ENCODE measurements at places on chromosomes 3 and 15.

DNA sequence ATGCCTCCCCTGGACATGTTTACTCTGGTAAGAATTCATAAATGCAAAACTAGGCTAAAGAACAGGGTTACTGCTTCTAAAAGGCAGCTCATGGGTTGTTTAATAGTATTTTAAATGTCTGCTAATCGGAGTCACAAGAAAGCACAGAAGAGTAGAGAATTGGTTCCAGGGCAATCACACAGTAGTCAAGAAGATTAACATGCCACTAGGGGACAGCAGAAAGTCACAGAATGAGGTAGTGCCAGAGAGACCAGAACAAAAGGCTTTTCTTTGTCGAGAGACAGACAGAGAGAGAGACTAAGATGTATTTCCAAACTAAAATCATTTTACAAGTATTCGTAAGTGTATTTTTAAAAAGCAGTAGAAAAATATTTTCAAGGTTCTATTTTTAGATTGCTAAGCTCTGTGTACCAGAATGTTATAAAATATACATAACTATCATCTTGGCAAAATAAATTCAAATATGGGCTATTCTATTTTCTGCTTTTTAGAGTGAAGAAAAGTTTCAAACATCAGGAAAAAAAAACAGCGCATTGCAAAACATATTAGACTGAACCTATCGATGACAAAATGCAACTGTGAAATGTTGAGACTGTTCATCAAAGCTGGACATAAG lies 78.3 kb upstream of the CDIN1 start:
- no peak for DNase-seq

- no peak for DNase-seq
These were observed 156.0 kb downstream of the CACNA1D start for GRCh38 chr3:53650424-53650823.

GRCh38 chr15:49627407-49627877 lies 6.6 kb downstream of the DTWD1 start:
- no peak for DNase-seq

DNA sequence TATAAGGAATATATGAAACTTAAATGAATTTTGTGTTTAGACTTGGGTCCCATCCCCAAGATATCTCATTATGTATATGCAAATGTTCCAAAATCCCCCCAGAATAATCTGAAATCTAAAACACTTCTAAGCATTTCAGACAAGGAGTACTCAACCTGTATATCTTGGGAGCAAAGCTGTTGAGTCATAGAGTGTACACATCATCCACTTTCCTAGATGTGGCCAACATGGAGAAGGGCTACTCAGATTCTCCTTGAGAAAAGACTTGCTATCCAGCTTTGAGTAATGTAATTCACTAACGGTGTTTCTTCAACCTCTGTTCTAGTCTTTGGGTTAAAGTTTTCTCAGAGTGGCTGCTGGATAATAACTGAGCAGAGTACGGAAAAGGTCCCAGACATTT lies 215.5 kb upstream of the POU1F1 start:
- no peak for DNase-seq

- no peak for DNase-seq
These were observed 111.7 kb upstream of the TP63 start for GRCh38 chr3:189519458-189519857.

DNA sequence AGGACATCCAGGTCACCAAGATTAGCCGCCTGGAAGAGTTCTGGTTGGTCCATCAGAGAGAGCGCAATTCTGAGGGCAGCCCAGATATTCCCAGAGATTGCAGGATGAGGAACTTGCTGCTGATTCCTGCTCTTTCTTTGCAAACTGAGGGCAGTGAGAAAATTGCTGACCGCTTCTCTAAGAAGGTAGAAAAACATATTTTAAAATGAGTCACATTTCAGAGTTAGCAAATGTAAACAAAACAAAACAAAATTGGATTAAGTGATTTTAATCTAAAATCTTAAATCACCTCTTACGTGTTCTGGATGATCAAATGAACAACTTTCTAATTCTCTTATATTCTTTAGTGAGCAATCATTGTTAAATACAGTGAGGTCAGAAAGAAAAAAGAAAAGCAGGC lies 149.0 kb downstream of the USP13 start:
- DNase-seq: no peak

GRCh38 chr15:70203981-70204560 lies 106.4 kb upstream of the TLE3 start:
- DNase-seq: no peak

DNA sequence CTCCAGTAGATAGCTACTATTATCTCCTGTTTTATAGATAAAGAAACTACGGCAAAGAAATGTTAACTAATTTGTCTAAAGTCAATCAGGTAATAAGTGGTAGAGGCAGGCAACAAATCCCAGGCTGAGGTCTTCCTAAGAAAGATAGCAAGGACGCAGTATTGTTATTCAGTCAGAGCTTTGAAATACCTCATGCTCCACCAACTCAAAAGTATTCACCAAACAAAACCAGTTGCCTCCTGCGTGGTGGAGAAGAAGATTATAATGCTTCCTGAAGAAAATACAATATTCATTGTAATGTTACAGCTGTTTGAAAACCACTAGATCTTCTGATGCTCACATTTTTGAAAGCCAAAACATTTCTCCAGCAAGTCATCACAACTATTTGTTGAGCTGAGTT lies 138.2 kb upstream of the CNTN4 start:
- no peak for DNase-seq

GRCh38 chr15:31360843-31361763 lies 34.5 kb downstream of the KLF13 start:
- DNase-seq: no peak

DNA sequence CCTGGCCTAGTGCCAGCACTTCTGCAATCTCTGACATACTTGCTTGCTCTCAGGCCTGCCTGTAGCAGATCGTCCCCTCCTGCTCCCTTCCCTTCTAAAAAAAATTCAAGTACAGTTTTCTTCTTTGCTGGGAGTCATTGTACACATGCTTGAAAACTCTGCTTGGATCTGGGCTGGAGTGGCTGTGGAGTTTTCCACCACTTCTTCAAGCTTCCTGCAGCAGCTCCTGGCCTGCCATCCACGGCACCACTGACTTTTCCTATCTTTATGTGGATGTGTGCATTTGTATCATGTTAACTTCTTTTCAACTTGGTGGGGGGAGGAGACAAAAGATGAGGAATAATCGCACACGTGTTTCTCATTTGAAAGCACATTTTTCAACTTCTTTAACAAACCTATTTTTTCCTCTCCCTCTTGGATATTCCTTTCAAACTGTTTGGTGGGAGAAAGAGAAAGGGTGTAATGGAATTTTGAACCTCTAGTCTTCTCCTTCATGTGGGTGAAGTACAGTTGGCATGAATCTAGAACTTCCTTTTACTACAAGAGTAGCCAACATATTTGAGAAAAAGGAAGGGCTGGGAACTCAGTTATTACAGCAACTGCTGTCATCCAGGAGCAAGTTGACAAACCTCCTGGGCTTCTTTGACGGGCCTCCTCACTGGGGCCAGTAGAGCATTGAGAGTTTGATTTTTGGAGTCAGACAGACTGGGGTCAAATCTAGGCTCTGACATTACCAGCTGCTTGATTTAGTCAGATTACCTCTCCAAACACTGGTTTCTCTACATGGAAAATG lies 61.2 kb upstream of the LRTM1 start:
- no peak for DNase-seq

GRCh38 chr3:105526360-105527111 lies 159.8 kb downstream of the ALCAM start:
- DNase-seq: no peak

DNA sequence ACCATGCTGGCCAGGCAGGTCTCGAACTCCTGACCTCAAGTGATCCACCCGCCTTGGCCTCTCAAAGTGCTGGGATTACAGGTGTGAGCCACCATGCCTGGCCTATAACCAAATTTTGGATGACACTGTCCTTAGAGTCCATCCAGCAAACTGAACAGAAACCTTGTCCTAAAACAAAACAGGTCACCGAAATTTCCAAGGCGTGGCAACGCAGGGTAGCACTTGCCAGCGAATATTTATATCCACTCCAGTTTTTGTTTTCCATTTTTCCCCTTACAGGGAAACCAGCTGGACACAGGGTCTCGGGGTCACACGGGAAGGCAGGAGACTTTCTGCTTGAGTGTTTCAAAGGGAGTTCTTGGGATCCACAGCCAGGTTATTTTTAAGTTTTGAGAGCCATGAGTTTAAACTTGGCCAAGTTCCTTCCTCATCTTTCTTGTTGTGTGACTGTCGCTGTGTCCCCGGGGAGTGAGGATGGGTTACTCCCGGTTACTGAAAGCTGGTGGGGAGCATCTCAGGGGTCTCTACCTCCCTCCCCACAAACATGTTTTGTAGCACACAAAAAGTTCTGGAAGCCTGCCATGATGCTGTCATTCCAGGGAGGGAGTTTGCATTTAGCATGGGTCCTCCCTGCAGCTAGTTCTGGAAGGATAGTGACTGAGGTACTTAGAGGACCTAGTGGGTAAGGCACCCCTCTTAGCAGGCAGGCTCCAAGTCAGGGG lies 12.6 kb downstream of the LIMD1 start:
- no peak for DNase-seq

DNA sequence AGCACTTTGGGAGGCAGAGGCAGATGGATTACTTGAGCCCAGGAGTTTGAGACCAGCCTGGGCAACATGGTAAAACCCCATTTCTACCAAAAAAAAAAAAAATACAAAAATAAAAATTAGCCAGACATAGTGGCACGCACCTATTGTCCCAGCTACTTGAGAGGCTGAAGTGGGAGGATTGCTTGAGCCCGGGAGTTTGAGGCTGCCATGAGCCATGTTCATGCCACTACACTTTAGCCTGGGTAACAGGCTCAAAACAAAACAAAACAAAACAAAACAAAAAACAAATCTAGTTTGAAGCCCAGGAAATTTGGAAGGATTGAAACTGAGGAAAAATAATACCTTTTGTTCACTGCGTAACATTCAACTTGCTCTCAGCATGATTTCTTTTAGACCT lies 16.6 kb downstream of the TMOD3 start:
- no peak for DNase-seq

DNA sequence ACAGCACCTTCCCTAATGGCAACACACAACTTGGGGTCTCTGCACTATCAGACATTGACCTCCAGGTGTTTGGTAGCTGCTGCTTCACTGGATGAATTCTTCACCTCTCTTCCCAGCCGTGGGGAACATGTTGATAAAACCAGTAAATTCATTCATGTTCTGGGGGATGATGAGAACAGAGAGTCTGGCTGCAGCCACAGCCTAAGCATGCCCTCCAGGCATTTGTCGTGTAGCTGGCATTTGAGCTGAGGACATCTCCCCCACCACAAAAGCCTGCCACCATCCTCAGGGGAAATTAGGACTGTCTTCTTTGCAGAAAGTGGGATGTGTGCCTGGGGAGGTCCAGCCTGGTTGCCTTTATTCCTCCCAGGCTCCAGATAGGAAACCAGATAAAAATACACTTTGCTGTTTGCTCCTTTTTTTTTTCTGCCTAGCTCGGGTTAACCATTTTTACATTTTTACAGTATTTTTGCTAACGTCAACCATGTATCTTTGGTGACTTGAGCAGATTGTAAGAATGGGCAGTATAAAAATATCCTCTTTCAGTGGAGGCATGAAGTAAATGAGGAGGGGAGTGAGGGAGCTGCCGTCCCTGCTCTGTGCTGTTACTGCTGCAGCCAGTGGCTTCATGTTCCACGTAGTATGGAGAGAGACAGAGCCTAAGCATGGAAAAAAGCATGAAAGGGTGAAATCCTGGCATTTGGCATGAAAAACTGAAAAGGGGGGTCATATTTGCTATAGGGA lies 444.0 kb downstream of the EPHB1 start:
- no peak for DNase-seq

DNA sequence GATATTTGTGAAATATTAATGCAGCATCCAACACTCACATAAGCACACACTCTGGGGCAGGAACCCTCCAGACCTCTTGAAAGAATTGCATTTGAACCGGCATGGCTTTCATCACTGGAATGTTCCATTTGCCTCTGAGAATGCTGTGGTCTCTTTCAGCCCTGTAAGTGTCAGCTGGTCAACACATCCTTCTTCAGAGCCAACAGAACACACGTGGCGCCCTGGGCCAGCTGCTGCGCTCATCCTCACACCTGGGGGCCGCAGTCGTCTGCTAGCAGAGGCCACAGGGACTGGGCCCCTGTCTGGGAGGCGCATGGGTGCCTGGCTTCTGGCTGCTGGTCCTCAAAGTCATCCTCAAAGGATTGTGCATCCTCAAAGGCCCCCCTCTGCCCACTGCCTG lies 71.4 kb upstream of the HERC1 start:
- DNase-seq: no peak

- no peak for DNase-seq
These were observed at the start of gene NTRK3 for GRCh38 chr15:88256279-88257230. TSS of gene NTRK3 (minus strand) at chr15:88256739. CDS start at chr15:88256153, 586 bp downstream.

- no peak for DNase-seq
These were observed 446.7 kb downstream of the C3orf38 start for GRCh38 chr3:88596451-88596850.

GRCh38 chr15:92580933-92581445 lies 74.6 kb downstream of the FAM174B start:
- DNase-seq: no peak

- DNase-seq: no peak
These were observed 902 bp downstream of the TMEM44 start for GRCh38 chr3:194632226-194632808.

All from stimulated activated CD4-positive, alpha-beta T cell treated with anti-CD3 and anti-CD28 coated beads, Interleukin-15, amount 100 ng/mL, for 48 hours (primary cell).